NCI-H345 (cell line): ENCODE measurements at places on chromosomes 13 and 19.

DNA sequence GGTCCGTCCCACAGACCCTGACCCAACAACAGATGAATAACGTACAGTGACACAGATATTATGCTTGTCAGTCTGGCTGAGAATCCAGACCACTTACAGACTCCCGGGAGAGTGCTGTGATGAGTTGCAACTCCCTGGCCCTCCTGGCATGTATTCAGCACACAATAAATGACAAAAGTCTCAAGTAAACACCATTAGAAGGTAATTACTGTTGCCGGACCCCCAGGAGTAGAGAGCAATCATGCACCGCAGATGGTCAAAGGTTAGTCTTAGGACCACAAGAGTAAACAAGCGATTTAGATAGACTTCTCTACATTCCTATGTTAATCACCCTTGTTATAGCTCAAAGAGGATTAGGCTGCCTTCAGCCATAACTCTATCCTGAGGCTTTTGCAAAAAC is 726.4 kb upstream of the GPC6 start:
- DNase-seq, result no peak

- no peak for DNase-seq
These were observed 2.2 kb downstream of the NDFIP2 start for GRCh38 chr13:79483086-79483706.

DNA sequence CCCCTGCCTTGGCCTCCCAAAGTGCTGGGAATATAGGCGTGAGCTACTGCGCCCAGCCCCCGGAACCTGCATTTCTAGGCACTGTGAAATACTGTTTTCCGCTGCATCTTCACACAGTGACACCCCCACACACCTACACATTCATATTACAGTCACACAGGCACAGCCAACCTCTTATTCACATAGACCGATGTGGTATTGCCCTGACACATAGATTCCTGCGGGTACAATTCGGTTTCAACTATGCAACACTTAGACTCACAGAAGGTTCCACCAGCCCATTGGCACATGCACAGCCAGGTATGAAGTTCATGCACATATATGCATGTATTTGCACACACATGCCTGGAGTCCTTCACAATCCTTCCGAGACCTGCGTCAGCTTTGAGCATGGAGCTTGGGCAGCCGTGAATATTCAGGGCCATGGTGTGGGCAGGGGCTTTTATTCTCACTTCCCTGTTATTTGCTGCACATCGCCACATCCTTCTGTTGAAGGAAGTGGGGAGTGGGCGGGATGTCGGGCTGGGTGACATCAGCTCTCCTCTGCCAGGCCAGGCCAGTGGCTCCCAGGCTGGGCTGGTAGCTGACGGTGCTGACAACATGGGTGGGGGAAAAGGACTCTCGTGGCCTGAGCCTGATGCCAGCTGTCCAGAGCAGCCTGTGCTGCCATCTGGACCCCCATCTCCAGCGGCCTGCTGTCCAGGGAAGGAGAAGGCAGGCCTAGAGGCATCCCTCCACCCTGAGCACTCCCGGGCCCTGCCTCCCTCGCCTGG is 5.4 kb upstream of the CDC37 start:
- DNase-seq, result no peak

- DNase-seq, result peak; percentile 59
These were observed 811 bp downstream of the ARMC6 start for GRCh38 chr19:19034204-19034624.

DNA sequence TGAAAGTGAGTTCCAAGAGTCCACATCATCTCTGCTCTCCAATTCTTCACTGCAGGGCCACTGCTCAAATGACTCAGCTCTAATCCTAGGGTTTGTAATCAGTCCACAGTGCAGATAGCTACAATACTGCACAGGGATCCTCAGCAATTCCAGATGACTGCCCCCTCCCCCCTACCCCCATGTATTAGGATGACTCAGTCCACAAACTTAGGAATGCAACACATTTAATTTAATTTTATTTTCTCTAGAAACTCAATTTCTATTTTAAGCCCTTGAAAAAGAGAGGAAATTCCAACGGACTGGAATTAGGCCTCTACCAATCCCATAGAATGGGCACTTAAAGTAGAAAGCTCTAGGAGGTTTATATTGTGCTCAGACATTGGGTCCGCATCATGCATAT is 173.8 kb upstream of the SOX21 start:
- DNase-seq, result no peak

- DNase-seq, result no peak
These were observed 41.8 kb downstream of the IGFL3 start for GRCh38 chr19:46082728-46083050.

DNA sequence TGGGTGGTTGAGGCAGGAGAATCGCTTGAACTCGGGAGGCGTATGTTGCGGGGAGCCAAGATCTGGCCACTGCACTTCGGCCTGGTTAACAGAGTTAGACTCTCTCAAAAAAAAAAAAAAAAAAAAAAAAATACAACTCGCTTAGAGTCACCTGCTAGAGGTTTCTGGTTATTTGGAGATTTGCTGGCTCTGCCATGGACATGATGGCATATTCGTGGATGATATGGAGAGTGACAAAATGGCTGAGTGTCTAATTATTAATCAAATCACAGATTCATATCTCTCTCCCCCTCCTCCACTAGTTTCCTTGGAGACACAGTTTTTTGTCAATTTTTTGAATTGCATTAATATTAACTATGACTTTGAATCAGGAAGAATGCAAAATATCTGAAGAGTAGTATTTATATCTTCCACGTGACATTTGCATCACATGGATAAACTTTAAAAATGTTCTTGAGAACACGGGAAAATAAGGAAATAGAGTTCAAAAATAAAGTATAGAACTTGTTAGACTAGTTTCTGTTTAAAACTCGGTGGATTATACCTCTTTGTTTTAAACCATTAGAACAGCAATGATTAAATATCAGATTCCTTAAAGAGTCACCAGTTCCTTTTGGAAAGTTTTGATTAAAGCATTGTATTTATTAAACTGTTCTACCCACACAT is 47.8 kb downstream of the KLF5 start:
- no peak for DNase-seq

DNA sequence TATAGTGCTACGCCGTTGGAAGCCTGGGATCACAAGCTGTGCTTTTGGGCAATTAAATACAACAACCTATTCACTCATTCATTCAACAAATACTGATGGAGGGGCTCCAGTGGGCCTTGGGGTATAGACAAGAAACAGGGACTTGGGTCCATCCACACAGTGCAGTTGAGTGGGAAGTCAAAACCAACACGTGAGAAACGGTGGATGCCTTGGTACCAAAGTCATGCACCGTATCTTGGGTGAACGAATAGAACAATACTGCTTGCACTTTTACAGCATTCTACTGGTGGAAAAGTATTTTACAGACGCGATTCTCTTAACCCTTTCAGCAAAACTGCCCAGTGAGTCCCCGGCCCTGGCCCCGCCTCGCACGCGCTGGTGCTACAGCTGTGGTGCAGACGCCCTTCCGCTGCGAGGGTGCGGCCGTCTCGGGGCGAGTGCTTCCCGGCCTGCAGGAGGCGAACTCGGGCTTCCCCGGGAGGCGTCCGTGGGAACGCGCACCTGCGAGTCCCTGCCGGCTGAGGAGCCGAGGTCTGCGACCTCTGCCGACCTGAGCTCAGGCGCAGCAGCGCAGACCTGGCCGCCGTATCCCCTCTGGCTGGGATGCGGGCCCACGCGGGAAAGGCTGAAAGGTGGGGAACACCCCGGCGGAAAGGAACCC is 8.3 kb downstream of the TNFRSF19 start:
- DNase-seq, result peak; percentile 67

- peak; percentile 48 for DNase-seq
These were observed 17.2 kb downstream of the BRD4 start for GRCh38 chr19:15315101-15315500.

DNA sequence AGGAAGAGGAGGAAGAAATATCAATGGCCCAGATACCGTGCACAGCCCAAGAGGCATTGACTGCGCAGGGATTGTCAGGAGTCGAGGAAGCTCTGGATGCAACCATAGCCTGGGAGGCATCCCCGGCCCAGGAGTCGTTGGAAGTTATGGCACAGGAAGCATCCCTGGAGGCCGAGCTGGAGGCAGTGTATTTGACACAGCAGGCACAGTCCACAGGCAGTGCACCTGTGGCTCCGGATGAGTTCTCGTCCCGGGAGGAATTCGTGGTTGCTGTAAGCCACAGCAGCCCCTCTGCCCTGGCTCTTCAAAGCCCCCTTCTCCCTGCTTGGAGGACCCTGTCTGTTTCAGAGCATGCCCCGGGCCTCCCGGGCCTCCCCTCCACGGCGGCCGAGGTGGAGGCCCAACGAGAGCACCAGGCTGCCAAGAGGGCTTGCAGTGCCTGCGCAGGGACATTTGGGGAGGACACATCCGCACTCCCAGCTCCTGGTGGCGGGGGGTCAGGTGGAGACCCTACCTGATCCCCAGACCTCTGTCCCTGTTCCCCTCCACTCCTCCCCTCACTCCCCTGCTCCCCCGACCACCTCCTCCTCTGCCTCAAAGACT is 36.0 kb downstream of the KEAP1 start:
- no peak for DNase-seq

- peak; percentile 34 for DNase-seq
These were observed 34.1 kb downstream of the SMAD9 start for GRCh38 chr13:36885901-36886300.

DNA sequence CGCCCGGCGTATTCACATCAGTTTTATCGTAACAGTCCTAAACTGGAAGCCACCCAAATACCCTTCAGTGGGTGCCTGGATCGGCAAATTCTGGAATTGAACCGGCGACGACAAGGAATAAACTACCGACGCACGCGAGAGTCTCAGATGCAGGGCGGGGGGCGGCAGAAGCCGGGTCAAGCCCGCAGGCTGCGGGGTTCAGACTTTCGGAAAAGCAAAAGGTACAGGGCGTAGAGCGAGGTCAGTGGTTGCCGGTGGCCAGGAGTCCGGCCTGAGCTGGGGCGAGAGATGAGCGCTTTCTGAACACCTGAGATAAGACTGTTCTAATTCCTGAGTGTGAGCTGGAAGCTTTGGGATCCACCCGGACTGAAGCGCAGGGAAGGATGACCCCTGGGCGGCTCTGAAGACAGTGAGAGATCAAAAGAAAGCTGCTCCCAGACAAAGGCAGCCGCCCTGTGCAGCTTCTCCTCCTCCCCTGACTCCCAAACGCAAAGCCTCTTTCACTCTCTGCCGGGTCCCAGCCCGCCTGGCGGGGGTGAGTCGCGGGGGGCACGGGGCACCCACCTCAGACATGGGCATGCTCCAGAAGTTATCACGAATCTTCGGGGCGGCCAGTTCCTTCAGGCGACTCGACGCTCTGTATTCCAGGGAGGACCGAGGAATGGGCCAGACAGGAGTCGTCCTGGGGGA is 26.2 kb upstream of the MIER2 start:
- no peak for DNase-seq

- DNase-seq, result peak; percentile 29
These were observed 365.1 kb downstream of the DNAJC15 start for GRCh38 chr13:43388282-43389034.

GRCh38 chr13:110271313-110271712 is 35.6 kb downstream of the COL4A1 start:
- no peak for DNase-seq

- no peak for DNase-seq
These were observed 4.0 kb downstream of the BRD4 start for GRCh38 chr19:15328312-15328711.

DNA sequence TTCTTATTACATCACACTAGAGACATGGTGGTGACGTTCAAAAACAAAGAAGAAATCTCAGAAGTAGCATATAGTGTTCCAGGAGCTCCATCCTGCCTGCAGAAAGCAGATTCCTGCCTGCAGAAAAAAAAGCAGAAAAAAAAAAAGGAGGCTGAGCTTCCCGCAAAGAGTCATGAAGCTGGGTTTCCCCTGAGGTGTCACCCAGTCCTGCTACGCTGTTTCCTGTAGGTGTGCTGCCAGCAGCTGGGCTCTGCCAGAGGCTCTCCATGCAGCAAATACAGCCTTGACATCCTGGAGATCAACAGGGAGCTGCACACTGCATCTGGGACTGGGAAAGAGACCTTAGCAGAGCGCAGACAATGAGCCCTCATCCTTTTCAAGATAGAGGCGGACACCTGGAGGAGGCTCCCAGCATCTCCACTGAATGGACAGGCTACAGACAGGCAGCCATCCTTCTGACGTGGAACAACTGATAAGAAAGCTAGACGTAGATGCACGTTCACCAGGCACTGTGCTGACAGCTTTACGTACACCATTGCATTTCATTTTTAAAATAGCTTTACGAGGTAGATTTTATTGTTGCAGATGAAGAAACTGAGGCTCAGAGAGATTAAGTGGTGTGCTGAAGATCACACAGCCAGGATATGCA is 350.9 kb downstream of the FOXO1 start:
- no peak for DNase-seq

- no peak for DNase-seq
These were observed 28.6 kb upstream of the TCF3 start for GRCh38 chr19:1680976-1681375.

DNA sequence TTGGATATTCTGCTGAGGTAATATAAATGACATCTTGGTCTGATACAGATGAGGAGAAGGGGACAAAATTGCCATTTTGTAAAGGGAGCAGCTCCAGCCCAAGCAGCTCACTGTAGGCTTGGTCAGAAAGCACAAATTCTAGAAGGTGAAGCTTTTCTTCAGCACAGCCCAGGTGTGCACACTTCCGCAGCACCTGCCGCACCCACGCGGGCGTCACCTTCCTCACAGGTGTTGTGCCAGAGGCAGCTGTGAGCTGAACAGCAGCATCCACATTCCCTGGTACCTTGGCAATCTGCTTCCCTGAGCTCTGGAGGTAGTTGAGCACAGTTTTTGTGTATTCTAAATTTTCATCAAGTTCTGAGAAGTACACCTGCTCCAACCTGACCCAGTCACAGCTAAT is 79.0 kb downstream of the SACS start:
- DNase-seq, result no peak

- no peak for DNase-seq
These were observed 349 bp downstream of the BCL2L12 start for GRCh38 chr19:49666120-49666444.

DNA sequence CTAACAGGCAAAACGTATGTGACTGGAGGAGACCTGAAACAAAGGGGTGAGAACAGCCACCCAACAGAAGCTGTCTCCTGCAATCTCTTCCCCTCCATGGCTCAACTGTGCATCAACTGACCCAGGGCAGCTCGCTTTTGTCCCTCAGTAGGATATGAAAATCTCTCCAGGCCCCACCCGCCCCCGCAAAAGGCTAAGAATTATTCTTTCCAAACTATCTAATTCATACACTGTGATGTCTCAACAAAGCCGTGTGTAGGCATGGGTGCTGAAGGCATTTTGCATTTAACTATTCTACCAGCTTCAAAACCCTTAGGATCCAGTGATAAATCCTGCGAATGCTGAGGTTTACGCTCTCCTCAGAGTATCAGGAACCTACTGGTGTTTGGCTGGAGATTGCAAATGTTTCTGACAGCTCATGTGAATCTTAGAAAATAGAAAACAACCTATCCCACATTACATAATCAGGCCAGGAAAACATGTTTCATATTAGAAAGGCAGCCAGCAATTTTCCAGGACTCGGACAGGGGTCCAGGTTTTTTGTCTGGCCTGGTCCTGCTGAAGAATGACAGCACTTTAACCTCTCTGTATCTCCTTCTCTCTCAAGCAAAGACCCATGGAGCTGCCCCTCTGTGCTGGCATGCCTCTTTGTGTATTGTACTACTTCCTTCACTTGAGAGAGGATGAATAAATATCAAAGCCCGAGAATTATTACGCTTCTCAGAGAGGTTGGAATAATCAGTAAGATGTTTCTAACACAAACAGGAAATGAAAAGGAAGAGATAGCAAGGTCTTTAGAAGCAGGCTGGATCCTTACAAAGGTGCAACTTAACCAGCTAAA is 17.3 kb downstream of the DHRS12 start:
- no peak for DNase-seq
